ENCODE measurements at places on chromosomes 13 and 19. TPM values are rescaled to one million over a fixed set of nuclear protein-coding genes. Genes with fewer than 3 reads are reported as not detected.

DNA sequence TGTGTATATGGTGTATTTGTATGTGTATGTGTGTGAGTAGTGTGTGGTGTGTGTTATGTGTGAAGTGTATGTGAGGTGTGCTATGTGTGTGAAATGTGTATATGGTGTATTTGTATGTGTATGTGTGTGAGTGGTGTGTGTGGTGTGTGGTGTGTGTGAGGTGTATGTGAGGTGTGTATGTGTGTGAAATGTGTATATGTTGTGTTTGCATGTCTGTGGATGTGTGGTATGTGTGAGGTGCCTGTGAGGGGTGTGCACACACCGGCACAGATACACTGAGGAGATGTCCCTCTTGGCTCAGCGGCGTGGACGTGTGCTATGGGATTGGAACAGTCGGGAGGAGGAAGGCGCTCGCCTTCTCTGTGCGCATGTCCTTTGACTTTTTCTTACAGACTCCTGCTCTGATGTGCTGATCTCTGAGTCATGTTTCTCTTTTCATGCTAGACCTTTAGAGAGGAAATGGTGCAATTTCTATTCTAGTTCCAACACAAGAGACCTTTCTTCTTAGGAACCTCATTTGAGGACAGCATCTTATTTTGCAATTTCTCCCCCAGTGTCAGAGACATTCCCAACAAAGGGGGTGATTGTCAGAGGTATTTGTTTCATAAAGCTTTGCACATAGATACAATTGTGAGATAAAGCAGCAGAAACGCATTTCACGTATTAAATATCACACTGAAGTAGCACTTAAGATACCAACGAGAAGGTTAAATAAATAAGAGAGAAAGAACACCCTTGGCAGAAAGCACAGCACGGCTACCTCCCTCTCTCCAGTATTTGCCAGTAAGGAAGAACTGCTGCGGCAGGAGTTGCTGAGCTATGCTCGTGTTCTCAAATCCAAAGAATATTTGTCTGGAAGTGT is 11.3 kb upstream of the TNFRSF19 start:
- peak; percentile 55 for DNase-seq

Gene LSM7
- polyA plus RNA-seq = 92.0 TPM

Gene C19orf67
- 0.12 TPM for polyA plus RNA-seq

- peak; percentile 70 for DNase-seq
These were observed 225.3 kb downstream of the GGACT start for GRCh38 chr13:100363285-100363711.

Gene AP2S1
- 115 TPM for polyA plus RNA-seq

DNA sequence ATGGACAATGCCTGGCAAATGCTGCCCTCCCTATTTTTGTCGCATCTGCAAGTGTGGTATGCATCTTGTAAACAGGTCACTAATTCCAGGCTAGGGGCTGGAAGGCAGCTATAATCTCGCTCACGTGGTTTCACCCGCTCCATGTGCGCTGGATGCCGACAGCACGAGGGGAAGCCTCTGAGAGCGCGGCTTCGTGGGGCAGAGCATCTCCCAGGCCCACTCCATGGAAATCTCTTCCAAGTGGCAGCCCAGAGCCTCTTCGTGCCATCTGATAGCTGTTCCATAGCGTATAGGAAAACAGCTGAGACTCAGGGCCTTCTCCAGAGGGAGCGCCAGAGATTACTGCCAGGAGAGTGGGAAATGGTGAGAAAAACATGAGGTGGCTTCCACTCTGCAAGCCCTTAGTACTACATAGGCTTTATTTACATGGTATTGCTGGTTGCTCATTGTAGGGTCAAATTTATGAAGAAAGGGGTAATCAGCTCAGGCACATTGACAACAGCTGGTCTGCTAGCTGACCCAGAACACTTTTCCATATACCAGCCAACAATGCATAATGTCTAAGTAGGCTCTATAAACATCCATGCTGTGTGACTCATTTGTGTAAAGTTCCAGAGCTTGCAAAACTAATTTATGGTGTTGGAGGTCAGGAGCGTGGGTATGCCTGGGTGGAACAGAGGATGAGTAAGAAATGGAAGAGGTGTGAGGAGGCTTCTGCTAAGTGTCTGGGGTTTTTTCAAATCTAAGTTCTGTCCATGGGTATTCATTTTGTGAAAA is 165.2 kb downstream of the SHISA2 start:
- no peak for DNase-seq

DNA sequence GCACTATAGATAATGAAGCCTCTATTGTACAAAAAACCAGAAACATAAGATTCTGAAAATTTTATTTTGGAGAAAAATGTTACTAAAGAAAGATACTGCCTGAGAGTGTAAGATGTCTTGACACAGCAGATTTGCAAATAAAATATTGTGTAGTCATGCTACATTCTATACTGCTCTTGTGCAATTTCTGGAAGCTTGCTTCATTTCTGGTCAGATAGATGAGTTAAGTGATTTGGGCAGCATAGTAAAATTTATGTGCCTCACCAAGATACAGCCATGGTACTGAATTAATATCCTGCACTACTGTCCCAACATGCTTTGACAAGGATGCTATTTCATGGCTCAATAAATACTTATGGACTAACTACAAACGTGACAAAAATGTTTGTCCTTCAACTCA is 55.1 kb upstream of the STARD13 start:
- DNase-seq = no peak

DNA sequence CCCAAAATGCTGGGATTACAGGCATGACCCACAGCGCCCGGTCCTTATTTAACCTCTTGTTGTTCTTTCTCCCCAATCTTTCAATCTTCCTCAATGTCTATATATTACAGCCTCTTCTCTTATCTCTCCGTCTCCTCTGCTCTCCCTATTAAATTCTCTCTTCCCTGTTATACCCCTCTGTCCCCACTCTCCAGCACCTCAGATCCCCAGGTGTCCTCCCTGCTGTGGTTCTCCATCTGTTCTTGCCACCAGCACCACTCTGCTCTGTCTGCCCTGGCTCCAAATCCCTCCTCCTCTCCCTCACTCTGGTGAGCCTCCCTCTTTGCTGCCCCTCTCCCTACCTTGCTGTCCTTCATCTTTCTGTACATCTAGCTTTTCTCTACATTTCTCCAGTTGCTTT is 1.1 kb downstream of the ZNF600 start:
- DNase-seq = no peak

- DNase-seq = no peak
These were observed 111.5 kb upstream of the DIAPH3 start for GRCh38 chr13:60275208-60275607.
